Stimulated activated naive B cell treated with anti-CD40 and anti-IgM and Interleukin-4, amounts not matched to agents 10 μg/mL and 1 μg/mL and 100 μg/mL, for 72 hours (primary cell): ENCODE measurements at places on chromosomes 12 and 14.

- peaks cover 5% of the 10 kb centered on the region for H3K36me3 ChIP-seq
- no peaks in the 10 kb centered on the region for H3K27me3 ChIP-seq
- H3K4me1 ChIP-seq: no peaks in the 10 kb centered on the region
- DNase-seq: no peak
Measured at GRCh38 chr12:28578833-28579252, 388.6 kb downstream of the CCDC91 start.

DNA sequence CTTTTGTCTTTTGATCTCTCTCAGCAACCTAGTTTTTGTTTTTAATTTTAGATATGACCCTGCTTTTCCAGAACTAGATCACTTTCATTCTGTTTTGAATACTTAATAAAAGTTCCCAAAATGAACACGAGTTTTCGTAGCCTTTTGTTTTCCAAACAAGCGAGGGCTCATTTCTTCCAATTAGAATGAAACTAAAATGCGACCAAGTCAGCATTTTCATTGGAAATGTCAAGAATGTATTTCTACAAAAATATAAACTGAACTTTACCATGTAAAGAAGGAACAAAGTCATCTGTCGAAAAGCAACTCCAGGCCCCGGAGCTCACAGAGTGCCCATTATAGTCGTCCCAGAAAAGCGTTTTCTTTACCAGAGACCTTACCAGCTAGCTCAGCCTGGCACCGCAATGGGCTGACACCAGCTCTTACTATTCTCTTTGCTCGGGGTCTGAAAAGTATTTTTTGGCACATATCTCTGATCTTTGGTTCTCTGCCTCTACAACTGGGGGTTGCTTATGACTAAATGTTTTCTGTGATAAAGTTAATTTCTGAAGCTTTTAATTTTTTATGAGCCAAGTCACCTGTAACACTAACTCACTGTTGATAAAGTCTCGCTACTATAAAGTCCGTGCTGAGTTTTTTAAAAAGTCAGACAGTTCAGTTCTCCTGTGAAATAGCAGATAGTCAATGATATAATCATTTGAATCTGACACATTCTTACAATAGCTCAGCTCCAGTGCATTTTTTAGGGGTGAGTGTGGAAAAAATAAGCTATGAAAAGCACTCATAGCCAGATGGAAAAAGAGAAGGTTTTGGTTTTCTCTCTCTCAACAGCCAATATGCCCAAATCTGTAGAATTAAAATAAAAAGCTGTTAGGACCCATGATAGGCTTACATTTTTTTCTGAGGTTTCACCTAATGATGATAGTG lies 43.4 kb downstream of the SAMD4A start:
- no peaks in the 10 kb centered on the region for H3K27me3 ChIP-seq
- H3K27ac ChIP-seq: no peak overlapping the region
- no peak for DNase-seq
- H3K4me1 ChIP-seq: peaks cover 2% of the 10 kb centered on the region
- H3K36me3 ChIP-seq: peaks cover 8% of the 10 kb centered on the region

DNA sequence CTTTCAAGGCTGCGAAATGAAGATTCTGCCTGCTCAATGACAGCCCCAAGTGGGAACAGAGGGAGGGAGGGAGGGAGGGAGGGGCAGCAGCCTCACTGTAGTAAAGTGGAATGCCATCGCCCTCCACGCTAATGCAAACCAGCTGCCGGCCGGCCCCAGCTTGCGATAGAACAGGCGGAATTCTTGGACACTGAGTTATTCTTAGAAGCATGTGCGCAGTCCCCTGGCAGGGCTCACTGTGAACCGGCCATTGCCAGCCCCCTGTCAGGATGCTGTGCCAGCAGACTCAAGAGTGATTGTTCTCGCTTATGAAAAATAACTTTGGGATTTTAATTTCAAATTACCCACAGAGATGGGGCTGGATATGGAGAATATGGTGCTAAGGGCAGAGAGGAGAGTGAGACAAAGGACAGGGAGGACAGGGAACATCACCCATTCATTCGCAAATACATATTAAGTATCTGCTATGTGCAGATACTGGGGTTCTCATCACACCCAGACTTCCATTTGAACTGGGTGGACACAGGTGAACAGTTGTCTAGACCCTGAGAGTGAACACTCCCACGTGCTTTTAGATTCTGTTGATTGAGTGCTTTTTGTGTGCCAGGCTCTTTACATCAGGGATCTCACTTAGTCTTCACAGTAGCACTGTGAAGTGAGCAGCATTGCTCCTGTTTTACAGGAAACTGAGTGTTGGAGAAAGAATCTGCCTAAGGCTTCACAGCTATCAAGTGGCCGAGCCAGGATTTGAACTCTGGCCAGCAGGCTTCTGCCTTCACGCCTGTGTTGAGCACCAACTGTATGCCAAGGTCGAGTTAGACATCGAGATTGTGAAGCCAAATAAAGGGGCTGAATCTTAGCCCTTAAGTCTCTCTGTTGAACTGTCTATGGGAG lies 192.9 kb downstream of the C12orf75 start:
- peaks cover 7% of the 10 kb centered on the region for H3K27me3 ChIP-seq
- no peaks in the 10 kb centered on the region for H3K36me3 ChIP-seq
- no peak overlapping the region for H3K27ac ChIP-seq
- DNase-seq: no peak
- H3K4me1 ChIP-seq: no peaks in the 10 kb centered on the region

DNA sequence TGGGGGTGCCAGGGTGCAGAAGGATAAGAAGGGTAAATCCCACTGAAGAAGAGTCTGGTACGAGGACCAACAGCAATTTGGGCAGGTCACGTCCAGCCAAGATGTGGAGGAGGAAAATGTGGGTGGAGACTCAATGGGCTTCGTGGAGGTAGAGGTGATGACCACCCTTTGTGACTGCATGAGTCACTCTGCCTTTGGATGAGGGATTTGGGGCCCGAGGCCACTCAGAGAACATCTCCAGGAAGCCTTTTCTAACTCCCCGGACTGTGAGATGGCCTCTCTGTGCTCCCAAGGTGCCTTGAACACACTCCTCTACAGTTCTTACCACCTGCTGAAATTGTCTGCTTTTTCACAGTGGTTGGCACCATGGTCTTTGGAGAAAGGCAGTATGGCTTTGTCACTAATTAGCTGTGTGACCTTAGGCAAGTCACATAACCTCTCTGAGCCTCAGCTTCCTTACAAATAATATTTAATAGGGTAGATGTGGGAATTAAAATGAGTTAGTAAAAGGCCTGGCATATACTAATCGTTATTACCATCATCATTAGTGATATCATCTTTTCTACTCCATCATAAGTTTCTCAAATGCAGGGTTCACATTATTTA lies 67.0 kb upstream of the ARHGAP5 start:
- H3K4me3 ChIP-seq: no peak overlapping the region
- peaks cover 64% of the 10 kb centered on the region for H3K4me1 ChIP-seq
- no peak overlapping the region for H3K27ac ChIP-seq
- H3K27me3 ChIP-seq: no peaks in the 10 kb centered on the region

DNA sequence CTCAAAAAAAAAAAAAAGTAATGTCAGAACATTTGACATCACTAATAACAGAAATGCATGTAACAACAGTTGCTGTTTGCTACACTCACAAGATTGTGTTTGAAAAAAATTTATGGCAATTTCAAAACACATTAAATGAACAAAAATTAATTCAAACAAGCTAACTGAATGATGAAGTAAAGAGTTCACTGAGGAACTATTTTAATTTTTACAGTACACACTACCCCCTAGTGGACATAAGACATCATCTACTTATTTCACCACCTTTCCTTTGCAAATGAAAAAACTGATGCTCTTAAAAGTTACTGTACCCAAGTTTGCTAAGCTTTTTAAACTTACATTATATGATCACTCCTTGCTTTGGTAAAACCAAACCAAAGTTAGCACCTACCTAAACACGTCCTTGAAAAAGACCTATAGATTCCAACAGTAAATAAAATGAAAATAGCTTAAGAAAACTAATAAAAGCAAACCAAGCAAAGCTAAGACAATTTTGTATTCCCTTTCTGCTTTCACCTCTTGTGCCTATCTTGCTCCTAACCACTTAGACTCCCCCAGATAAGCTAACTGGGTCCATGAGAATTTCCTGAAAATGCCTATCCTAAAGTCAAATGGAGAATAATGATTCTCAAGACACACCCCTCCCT lies 22.2 kb downstream of the UBE2N start:
- no peak overlapping the region for H3K27ac ChIP-seq
- DNase-seq: no peak
- peaks cover 12% of the 10 kb centered on the region for H3K36me3 ChIP-seq
- no peak overlapping the region for H3K4me3 ChIP-seq
- H3K4me1 ChIP-seq: peaks cover 42% of the 10 kb centered on the region

- no peak overlapping the region for H3K27ac ChIP-seq
- no peak overlapping the region for H3K4me3 ChIP-seq
- H3K27me3 ChIP-seq: no peaks in the 10 kb centered on the region
- H3K4me1 ChIP-seq: peaks cover 39% of the 10 kb centered on the region
Measured at GRCh38 chr12:843609-844008, 91.2 kb downstream of the WNK1 start.
